ENCODE measurements at places on chromosomes 7 and 10. TPM values are rescaled to one million over a fixed set of nuclear protein-coding genes. Genes with fewer than 3 reads are reported as not detected.

The ZRANB1 gene
- total RNA-seq = 45.8 TPM

The AGMO gene
- not detected for total RNA-seq

DNA sequence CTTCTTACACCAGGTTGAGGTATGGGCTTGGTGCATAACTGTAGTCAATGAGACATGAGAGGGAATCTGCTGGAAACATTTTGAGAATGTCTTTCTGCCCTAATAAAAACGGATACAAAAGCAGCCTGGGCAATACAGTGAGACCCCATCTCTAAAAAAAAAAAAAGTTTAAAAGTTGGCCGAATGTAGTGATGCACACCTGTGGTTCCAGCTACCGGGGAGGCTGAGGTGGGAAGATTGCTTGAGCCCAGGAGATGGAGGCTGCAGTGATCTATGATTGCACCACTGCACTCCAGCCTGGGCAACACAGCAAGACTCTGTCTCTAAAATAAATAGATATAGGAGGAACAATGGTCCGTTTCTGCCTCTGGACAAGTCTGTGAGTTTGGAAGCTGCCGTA is 81.5 kb upstream of the FAM171A1 start:
- no peak overlapping the region for H3K4me3 ChIP-seq
- H3K27ac ChIP-seq = no peak overlapping the region
- no peaks in the 10 kb centered on the region for H3K36me3 ChIP-seq
- no peaks in the 10 kb centered on the region for H3K4me1 ChIP-seq
- DNase-seq = no peak
- no peaks in the 10 kb centered on the region for H3K27me3 ChIP-seq

DNA sequence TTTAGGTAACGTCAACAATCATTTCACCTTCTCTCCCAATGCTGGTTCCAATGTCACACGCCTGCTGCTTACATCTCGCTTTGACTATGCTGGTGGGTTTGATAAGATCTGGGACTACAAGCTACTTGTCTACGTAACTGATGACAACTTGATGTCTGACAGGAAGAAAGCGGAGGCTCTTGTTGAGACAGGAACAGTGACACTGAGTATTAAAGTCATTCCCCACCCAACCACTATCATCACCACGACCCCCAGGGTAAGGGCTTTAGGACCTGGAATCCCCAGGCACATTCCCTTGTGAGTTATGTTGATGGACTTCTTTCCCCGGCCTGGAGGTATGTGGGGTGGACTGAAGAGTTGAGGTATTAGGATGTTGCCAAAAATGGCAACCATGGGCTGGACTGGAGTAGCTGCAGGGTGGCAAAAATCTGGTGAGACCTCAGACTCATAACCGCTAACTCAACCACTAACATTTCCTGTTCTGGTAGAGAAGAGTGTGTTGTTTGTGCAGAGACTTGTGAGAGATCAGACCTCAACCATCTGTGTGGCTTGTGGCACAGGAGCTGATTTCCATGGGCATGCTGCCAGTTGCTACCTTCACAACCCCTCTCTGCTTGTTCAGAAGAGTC is 59.2 kb downstream of the CDHR3 start:
- DNase-seq = no peak
- H3K36me3 ChIP-seq = no peaks in the 10 kb centered on the region
- H3K4me3 ChIP-seq = no peak overlapping the region
- H3K4me1 ChIP-seq = no peaks in the 10 kb centered on the region
- no peaks in the 10 kb centered on the region for H3K27me3 ChIP-seq

DNA sequence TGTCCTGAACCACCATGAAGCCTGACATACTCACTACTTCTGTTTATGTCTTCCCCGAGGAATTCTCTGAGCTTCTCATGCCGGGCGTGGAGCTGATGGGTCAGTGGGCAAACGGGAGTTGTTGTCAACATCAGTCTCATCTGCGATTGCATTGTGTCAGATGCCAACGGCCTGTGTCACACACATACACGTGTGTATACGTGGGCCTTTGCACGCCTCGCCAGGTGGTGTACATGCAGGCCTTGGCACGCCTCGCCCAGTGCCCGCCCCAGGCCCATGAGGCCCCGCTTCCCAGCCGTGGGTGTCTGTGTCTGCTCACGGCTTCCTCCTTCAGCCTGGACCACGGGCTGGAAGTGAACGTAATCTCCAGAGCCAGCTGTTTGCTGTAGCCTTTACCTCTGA is 7.5 kb upstream of the CSGALNACT2 start:
- no peaks in the 10 kb centered on the region for H3K36me3 ChIP-seq
- no peaks in the 10 kb centered on the region for H3K4me1 ChIP-seq
- H3K27me3 ChIP-seq = no peaks in the 10 kb centered on the region
- no peak for DNase-seq
- no peak overlapping the region for H3K4me3 ChIP-seq
- no peak overlapping the region for H3K27ac ChIP-seq

DNA sequence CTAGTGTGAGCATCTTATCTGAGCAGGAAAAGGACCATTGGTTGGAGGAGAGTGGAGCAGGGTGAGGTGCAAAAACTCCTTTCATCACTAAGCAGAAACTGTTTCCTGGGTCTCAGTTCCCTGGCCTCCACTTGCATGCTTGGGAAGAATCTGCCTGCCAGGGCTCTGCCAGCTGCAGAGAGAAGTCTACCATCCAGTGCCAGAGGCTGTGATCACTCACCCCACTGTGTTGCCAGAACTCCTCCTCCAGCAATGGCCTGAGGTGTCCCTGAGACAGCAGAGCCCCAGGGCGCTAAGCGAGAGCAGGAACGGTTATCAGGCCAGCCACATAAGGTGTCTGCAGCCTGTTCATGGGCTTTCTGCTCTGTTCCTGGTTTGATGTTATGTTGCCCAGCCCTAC is 991.4 kb downstream of the CCSER2 start:
- no peak overlapping the region for H3K27ac ChIP-seq
- H3K4me3 ChIP-seq = no peak overlapping the region
- H3K4me1 ChIP-seq = no peaks in the 10 kb centered on the region
- H3K27me3 ChIP-seq = no peaks in the 10 kb centered on the region
- DNase-seq = peak; percentile 11

All from adrenal gland (tissue), 19 donors.